Left renal pelvis (tissue), 4 donors: ENCODE measurements at places on chromosomes 2 and 18. TPM values are rescaled to one million over a fixed set of nuclear protein-coding genes. Genes with fewer than 3 reads are reported as not detected.

DNA sequence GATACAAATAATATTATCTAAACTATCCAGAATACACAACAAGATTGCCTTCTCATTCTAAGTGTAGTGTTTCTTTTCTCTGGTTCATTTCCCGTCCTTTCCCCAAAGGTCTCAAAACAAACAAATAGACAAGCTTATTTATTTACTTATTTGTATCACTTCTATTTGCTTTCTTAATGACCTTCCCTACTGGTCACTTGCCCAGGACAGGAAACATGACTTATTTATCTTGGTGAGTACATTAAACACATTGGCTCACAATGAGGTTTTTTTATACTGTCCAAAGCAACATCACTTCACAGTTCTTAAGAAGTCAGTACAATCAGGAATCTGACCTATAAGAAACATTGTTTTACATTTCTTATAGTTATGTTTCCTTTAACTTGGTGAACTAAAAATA is 123.3 kb upstream of the KYNU start:
- no peak for DNase-seq

Gene STEAP3
- polyA plus RNA-seq, result 1.6 TPM

Gene PRKAG3
- polyA plus RNA-seq, result not detected

- no peak for DNase-seq
Measured at GRCh38 chr2:179592167-179592936, 269.1 kb downstream of the ZNF385B start.

Gene TCF23
- polyA plus RNA-seq, result 0.72 TPM

GRCh38 chr2:215775106-215775505 is 238.2 kb downstream of the MREG start:
- no peak for DNase-seq

GRCh38 chr18:62425465-62426190 is 97.2 kb upstream of the ZCCHC2 start:
- DNase-seq, result peak; percentile 77

Gene PLEKHH2
- 29.5 TPM for polyA plus RNA-seq

DNA sequence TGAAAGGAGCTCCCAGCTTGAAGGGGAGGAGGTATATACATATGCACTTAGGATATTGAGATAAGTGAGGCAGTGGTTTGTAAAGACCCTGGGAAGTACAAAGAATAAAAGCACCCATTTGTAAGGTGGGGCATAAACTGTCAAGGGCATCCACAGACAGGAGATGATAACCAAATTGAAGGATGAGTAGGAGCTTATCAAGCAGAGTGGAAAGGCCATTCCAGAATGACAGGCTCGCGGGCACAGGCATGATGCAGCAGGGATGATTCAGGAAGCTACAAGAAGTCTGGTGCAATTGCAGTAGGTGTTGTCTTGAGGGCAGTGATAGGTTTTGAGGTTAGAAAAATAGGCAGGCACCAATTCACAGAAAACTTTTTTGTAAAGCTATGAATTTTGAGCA is 504.8 kb downstream of the PIK3C3 start:
- no peak for DNase-seq

DNA sequence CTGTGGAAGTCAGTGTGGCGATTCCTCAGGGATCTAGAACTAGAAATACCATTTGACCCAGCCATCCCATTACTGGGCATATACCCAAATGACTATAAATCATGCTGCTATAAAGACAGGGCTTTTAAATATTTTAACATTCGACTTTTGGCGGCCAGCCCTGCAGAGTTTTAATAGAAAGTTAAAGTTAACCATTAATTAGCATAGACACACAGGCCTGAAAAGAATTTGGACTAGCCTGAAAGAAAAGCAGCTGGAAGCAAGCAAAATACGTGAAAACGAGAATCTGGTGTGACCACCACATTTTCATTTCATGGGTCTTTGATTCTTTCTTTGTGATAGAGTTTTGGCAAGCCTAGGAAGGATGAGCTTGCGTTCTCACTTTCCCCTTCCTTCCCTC is 184.0 kb downstream of the SCG2 start:
- no peak for DNase-seq

DNA sequence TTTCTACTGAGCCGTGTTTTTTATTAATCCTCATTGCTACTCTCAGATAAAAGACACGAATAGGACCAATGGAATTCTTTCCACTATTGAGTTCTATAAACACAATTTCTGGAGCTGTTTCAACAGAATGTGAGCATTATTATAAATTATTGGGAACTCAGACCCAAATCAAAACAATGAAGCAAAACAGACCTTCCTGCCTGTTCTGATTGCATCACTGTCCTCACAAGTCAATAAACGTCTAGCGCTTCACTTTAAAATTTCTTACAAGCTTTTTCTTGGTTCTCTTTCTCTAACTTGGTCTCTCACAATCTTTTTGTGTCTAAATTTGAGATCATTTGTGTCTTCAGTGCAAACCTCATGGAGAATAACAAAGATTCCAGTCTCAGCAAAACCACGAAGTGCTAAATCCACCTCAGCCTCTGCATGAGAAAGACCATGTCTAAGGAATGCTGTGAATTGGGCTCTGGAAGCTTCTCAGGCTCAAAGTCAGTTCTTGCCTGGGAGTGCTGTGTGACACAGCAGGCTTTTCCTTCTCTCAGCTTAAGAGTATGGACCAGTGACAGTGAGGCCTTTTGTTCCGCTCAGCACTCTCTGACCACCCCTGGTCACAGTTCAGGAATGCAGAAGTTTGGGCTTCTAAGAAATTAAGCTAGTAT is 22.8 kb downstream of the ARHGAP28 start:
- DNase-seq, result no peak

GRCh38 chr2:212998626-212999359 is 152.6 kb downstream of the IKZF2 start:
- no peak for DNase-seq

Gene MIB1
- 74.6 TPM for polyA plus RNA-seq

- no peak for DNase-seq
Measured at GRCh38 chr2:129753261-129753660, 226.2 kb upstream of the RAB6C start.
